ENCODE measurements at places on chromosomes 3 and 15.

DNA sequence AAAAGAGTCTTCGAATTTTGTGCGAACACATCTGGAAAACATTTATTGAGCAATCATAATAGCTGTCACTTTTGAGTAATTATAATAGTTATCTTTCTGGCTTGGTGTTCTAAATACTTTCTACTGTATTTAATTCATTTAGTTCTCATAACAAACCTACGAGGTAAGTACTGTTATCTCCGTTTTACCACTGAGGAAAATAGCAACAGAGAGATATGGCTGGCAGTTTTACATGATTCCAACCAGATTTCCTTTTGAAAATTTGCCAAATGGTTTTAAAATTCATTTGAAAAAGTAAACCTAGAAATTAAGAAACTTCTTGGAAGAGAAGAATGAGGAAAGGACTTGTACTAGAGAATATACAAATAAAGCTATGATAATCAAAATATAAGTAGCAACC is 37.3 kb upstream of the MGA start:
- no peak for DNase-seq

- DNase-seq: no peak
Measured at GRCh38 chr15:35256551-35256950, 171.5 kb upstream of the NANOGP8 start.

DNA sequence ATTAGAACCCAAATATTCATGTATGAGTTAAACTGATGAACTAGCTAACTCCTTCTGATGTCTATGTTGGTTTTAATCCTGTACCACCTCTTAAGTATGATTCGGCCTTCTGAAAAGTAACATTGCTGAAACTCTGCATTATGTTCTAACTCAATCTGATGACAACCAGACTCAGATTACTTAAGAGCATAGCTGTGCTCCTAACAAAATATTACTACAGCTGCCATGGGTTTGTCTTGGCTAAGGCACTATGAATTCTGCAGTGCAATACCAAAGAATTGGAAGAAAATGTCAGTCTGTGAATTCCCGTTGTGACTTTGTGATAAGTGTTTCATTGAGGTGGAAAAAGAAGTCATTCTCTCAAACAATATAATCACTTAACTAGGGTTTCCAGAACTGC is 224.4 kb downstream of the ZMAT3 start:
- no peak for DNase-seq

- peak; percentile 89 for DNase-seq
Measured at GRCh38 chr3:170815340-170815739, 54.7 kb downstream of the RPL22L1 start.

DNA sequence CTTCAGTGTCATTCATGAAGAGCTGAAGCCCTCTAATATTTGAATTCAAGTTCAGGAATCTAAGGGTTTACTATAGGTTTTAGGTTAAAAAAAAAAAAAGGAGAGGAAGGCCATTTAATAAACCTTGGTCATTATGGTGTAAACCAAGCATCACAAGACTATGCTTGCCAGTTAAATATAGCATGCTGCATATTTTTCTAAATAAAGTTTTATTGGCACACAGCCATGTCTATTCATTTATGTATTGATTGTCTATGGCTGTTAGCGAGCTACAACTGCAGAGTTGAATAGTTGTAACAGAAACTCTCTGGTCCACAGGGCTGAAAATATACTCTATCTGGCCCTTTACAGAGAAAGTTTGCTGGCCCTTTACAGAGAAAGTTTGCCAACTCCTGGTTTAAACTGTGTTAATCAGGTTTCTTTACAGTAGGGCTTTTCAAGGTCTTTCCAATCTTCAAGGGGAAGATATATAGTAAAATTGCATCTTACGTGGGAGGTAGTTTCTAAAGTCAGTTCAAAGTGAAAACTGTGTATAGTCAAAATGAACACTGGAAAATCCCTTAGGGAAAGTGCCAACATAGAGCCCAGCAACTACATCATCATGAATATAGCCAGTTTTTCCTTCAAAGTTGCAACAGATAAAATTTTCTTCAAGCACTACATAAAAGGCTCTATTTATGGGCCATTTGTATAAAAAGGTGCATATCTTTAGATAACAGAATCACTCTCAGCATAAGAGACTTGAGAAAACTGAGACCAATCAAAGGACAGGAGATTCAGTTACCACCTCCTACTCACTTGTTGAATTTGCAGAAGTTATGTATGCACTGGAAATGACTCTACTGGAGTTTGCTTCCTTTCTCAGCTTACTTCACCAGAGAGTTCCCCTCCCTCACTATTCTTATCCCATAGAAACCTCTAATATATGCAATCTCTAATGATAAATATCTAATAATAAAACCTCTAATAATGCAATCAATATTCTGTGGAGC is 49.7 kb upstream of the FRMD4B start:
- DNase-seq: no peak

DNA sequence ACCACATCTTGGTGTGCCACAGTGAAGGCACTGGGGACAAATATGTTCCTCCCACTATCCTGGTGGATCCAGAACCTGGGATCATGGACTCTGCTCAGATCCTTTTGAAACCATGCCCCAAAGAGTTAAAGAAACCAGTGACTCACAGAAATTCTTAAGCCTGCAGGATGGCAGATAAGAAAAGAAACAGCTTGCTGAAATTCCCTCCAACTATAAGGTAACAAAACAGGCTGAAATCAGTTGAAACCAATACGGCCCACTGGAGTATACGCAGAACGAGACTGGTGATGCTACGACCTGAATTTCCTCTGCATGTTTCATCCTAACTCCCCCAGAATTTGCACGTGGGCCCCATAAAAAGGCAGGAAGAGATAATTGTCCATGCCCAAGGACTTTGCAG is 209.6 kb downstream of the TJP1 start:
- no peak for DNase-seq

DNA sequence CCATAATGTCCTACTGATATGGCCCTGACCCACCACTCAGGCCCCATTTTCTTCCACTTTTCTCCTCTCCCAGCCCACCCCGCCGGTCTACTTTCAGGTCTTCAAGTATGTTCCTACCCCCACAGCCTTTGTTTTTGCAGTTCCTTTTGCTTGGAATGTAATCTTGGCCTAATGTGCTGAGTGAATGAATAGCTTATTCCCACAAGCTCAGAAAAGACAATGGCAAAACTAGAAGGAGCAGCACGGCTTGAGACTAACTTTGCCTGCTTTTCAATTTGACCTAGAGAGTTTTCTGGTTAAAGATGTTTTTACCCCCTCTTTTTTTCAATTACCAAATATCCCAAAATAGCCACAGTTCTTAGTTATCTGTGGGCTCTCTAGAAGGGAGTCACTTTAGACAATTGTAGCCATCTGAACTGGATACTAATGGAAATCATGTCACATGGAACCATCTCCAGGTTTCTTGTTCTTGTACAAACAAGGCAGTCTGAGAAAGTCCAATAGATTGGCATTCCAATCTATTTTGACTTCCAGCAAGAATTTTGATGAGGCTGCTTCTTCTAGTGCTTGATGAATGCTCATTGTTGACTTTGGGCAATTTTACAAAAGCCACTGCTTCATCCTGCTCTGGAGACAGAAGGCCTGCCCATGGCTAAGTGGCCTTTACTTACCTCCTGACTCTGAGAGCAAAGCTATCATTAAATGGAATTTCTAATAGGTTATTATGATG is 16.3 kb upstream of the LMCD1 start:
- DNase-seq: no peak

GRCh38 chr3:68832680-68833079 is 99.7 kb downstream of the TAFA4 start:
- DNase-seq: no peak

GRCh38 chr3:7309641-7310102 is 448.8 kb downstream of the GRM7 start:
- DNase-seq: no peak

DNA sequence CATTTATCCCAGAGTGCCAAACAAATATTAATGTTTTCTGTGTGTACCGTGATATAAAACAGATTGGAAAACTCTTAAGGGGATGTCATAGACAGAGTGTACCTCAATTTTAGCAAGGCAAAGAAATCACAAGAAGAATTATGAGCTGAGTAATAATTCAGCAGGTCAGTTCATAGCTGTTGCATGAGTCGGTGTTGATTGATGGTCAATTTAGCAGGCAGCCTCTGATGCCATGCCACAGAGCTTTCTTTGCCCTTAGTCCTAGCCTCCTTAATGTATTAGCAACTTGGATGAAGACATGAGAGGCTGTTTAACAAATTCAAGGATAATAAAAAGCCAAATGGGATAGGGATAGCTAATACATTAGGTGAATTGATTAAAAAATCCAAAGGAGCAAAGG is 6.8 kb downstream of the SLC35A5 start:
- no peak for DNase-seq

DNA sequence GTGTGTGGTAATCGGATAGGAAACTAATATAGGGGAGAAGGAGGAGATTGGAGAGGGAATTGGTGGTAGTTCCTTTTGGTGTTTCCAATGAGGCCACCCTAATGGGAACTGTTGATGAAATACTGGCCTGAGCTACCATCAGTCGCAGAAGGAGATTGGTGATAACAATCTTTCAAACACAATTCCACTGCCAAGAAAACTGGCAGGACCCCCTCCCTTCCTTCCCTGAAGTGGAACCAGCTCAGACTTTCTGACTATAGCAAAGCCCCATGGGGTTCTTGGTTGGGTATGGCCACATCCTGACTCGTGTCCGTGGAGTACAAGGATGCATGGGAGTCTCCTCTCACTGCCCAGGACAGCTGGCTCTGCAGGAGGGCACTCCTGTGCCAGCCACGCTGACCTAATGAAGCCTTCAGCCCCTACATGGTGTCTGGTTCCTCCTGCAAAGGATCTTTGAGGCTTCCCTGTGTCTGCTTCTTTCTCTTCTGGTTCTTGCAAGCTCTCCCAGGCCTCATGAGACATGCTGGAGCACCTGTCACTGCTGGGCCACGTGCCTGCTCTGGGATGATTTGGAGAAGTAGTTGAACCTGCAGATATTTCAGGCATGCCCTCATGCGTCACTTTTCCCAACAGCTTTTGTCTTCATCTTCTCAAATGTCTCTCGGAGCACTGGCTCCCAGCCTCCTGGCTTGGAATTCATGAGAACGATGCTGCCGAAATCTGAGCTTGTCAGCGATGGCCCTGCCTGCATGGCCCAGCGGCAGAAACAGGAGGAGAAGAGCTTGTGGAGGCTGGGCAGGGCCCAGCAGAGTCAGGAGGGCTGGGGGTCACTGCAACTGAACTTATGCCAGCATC is 90.0 kb upstream of the ADPGK start:
- DNase-seq: no peak

GRCh38 chr3:117963858-117964257 is 1070.8 kb downstream of the IGSF11 start:
- DNase-seq: no peak

DNA sequence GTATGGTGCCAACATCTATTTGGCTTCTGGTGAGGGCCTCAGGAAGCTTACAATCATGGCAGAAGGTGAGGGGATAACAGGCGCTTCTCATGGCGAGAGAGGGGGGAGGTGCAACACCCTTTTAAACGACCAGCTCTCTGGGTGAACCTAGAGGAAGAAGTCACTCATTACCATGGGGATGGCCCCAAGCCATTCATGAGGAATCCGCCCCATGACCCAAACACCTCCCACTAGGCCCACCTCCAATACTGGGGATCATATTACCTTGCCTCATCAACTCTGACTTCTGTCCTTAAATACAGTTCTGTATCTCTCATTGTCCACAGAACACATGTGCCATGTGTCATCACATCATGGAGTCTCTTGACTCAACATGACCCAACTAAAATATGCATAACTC is 37.5 kb upstream of the CLRN1 start:
- DNase-seq: no peak

- DNase-seq: no peak
Measured at GRCh38 chr3:178707311-178708031, 171.2 kb downstream of the KCNMB2 start.

GRCh38 chr3:53489386-53489785 is 5.0 kb upstream of the CACNA1D start:
- no peak for DNase-seq

DNA sequence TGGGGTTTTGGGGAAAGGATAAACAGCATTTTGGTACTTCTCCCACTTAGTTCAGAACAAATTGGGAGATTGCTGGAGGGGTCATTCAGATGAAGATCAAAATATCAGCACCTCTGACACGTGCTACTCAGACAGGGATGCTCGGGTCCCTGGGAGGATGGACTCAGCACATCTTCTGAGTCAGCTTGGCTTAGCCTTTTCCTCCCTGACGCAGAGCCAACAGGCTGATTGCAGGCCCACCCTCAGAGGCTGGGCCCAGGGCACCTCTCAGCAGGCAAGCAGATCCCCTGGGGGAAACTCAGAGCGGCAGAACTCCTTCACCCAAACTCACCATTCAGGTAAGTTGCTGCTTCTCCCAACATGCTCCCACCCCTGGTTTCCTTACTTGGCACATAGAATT is 304.9 kb downstream of the TLE3 start:
- no peak for DNase-seq

DNA sequence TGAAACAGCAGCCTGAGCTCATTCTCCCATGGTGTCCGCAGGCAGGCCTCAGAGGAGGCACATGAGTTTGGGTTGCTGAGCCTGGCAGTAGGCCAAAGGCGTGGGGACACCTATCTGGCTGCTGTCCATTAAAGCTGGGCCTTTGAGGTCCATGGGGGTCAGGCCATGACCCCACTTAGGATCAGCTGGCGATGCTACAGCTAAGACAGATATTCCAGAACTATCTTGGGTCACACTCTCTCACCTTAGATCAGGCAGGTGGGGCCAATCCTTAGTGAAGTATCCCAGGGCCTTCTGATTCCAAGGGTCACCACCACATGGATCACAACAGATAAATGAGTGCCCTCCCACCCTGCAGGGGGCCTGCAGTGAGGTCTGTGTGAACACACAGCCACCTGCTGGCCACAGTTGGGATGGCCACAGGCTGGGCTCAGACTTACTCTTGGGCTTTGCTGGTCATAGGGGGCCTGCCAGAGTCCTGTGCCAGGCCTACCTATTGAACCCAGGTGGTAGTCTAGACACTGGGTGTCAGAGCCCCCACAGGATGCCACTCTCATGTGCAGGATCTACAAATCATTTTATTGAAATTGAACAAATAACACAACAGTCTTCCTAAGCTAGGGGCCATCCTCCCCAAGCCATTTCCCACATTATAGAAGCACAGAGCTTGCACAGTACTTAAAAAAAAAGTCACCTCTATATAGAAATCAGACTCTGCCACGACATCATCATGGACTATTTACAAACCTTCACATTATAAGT is 2.0 kb upstream of the HYAL2 start:
- DNase-seq: peak; percentile 53

- DNase-seq: no peak
Measured at GRCh38 chr3:167787440-167787839, 51.9 kb downstream of the SERPINI1 start.

DNA sequence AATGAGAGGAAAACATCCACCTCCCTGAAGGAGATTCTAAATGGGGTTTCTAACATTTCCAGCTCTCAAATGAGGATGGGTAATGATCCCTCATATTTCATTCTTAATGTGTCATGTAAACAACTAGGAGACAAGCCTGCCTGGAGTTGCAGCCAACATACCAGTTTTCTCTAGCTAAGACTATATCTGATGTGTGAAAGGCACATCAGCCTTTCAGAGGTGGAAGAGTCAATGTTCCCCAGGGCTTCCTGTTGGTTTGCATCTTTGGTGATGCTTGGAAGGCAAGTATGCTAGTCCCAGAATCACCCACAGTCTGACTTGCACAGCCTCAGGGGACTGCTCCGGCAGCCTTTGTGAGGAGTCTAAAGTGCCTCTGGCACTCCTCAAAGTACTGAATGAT is 921.2 kb downstream of the SQOR start:
- no peak for DNase-seq

Measured in COR-L47 (cell line).